Natural killer cell treated with Interleukin-12 subunit alpha and Interleukin-12 subunit beta and Interleukin-15 and Interleukin-18, amount 100 ng/mL, for 72 hours (primary cell): ENCODE measurements at places on chromosomes 11 and 22.

DNA sequence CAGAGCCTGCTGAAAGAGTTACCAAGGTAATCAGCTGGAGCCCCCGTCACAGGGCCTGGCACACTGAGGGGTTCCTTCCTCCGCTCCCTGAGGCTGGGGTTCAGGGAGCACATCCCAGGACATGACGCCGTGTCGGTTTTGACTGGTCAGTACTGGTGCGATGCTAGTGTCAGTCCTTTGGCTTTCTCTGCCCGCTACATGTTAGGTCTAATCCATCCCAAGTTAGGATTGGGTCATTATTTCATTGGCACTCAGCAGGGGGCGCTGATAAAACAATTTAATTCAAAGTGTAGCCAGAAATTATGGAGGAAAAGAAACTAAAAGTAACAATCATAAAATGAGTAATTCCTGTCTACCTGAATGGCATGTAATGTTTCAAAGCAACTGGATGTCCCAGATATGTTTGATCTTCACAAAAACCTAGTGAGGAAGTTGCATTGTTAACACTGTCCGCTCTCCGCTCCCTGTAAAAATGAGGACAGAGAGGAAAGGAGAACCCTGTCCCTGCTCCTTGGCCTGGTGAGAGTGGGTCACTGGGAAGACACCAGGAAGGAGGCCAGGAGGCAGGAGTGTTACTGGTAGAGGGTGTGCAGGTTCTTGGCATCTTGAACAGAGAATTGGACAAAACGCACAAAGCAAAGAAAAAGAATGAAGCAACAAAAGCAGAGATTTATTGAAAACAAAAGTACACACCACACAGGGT, 27.1 kb downstream of the TSKU start:
- no peak for DNase-seq

DNA sequence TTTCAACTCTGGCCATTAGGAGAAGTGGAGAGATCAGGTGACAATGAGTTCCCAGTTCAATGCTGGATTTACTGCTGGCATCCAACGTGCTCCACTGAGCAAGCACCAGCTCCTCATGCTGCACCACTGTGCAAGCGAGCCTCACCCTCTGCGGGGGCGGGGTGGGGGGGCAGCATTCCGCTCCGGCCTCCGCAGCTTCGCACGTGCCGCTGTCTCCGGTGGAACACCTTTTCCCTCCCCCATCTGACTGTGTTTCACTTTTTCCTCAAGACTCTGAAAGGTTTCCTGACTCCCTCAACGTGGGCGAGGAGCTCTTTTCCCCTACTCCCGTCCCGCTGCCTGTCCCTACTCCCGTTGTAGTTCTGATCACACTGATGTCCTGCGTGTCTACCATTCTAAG, 835 bp upstream of the RHOD start:
- no peak for DNase-seq

DNA sequence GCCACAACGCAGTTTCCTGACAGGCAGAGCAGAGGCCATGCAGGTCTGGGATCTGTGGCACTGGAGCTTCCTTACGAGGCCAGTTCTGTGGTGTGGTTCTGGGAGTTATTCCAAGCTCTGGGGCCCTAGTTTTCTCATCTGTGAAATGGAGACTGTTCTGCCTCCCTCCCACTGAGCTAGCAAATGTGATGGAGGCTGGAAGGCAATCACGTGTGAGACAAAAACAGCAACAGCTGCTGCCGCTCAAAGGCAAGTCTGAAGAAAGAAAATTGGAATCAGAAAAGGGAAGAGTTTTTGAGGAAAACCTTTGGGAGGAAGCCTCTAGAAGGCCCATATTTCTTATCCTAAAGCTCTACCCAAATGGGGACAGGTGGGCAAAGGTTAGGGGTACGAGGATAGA, 8.3 kb upstream of the RIC3 start:
- no peak for DNase-seq

DNA sequence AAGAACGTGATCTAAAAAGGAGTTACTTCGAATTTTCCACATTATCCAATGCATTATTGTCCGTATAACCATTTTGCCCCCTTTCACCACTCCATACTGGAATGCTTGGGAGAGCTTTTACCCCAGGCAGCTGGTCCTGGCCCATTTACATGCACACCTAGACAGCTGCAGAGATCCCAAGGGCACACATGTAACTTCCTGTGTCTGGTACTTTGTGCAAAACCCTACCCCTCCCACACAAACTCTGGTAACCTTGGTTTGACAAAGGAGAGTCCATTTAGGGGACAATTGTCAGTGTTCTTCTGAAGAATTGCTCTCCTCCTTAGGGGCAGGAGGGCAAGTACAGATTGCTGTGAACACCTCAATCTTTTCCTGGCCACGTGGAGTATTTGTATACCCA, 57.3 kb upstream of the SORL1 start:
- no peak for DNase-seq

- no peak for DNase-seq
Measured at GRCh38 chr22:43859176-43859575, 3.1 kb downstream of the SULT4A1 start.

- DNase-seq: no peak
Measured at GRCh38 chr22:16956290-16956689, 51.7 kb downstream of the GAB4 start.

GRCh38 chr22:17832665-17833064, 58.4 kb upstream of the BID start:
- DNase-seq: no peak

- DNase-seq: no peak
Measured at GRCh38 chr11:12687740-12688139, 13.5 kb downstream of the TEAD1 start.

- DNase-seq: no peak
Measured at GRCh38 chr11:82771781-82772180, 38.1 kb upstream of the FAM181B start.

DNA sequence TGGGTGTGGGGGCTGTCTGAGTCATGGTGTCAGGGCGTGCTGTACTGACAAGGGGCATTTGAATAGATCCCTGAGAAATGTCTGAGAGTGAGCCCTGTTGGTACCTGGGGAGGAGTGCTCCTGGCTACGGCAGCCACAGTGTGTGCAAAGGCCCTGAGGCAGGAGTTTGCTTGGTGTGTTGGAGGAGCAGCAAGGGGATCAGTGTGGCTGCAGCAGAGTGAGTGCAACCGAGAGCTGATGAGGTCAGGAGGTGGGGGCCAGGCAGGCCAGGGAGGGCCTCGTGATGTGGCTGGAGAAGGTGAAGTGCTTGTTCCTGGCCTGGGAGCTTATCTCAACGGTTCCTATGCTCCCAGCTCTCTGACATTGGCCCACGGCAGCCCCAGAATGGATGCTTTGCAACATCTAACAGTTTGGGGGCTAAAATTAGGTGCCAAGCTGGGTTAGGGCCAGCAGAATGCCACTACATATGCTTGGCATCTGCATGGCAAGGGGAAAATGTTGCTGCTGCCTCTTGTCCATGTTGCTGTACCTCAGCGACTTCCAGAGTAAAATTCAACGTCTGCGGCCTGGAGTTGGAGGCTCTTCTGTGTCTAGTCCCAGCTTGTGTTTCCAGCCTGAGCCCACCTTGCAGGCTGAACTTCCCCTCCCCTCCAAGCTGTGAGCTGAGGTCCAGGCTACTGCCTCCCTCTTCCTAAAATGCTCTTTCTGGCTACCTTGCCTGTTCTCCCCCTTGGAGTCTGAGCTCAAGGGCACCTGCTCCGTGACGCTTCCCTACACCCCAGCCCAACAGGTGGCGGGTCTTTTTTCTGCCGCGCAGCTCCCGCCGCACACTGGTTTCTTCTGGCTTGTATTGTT, 48.2 kb upstream of the MYEOV start:
- no peak for DNase-seq

- DNase-seq: no peak
Measured at GRCh38 chr11:48077251-48077650, 96.9 kb downstream of the PTPRJ start.

DNA sequence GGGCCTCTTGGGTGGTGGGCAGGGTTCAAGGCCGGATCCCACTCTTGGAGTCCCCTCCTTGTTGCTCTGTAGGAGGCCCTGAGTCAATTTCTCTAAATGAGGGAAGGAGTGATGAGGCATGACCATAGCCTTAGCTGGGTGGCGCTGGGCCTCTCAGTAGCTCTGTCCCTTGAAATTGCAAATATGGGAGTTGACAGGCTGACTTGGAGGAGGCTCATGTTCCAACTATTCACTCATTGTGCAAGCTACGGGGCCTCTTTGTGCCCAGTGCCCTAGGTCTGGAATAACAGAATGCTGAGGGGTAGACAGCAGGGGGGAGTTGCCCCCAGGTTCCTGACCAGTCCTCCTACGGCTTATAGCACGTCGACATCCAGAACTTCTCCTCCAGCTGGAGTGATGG, 8.0 kb downstream of the SELENOM start:
- peak; percentile 38 for DNase-seq

GRCh38 chr22:20237480-20238440, 30.4 kb downstream of the RTN4R start:
- no peak for DNase-seq
